CD4-positive, alpha-beta memory T cell (primary cell): ENCODE measurements at places on chromosomes 1 and 21.

DNA sequence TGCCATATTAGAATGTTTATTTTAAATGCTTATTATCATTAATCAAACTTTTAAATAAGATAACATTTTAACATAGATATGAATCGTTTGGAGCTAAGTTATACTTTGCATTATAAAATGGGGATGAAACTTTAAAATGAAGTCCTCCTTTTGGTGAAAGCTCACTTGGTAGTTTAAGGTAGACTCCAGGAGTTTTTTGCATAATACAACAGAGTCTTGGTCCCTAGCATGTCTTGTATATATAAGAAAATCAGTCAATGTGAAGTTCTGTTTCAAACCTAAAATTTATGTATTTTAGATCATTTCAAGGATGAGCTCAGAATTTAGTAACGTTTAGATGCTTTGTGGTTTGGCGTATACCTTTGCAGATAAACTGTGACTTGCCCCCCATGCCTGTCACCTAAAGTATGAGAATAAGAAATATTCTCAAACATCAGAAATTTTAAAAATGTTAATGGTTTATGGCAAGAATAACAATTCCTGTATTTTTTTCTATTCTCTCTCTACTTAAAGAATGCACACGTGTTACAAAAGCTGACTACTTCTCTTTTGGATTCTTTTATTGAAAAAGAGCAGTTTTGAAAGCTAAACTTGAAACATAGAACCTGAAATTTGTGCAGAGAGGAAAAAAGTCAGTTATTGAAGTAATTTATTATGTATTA, 3.8 kb downstream of the NFIA start:
- no peak for DNase-seq

- no peak for DNase-seq
These were observed 20.8 kb downstream of the GNAT2 start for GRCh38 chr1:109598655-109599054.

DNA sequence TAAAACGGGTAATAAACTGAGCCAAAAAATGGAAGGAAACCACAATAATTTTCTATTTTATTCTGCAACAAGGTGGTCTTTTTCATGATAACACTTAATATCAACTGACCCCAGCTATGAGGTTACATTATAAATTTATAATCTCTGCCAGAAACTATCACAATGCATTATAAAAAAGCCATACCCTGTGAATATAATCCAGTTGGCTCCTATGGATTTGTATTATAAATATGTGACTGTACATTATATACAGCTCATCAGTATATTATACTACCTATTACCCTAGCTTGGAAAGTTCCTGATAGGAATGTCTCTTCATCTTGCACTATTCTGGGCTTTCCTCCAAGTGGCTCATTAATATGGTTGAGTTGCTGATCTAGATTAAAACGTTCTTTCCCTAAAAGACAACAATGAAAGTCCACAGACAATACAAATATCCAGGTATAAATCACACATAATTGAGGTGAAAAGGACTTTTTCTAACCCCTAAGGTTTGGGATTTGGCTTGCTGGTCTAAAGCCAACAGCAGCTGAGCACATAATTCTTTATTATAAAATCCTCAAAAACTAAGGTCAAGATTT, 487.7 kb downstream of the TTLL7 start:
- DNase-seq, result no peak

DNA sequence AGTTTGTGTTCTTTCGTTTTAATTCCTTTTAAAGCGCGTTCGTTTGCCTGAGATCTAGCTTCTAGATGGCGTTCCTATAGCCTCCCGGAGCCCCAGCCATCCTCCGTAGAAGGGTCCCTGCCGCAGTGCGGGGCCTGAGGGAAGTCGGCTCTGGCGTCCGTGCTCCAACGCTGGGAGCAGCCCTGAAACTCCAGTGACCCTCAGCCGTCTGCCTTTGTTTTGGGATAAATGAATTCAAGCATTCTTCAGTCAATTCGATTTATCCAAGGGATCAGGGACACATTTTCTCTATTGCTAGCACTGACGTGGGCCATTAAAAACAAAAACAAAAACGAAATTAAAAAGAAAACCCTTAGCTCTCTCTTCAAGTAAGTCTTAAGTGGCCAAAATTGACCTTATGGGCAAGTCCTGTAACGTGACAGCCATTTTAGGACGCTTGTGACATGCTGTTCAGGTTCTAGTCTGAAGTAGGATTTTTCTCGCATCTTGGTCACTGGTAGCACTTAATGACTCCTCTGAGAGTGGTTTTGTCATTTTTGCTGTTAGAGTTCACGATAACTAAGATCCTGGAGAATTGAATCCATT, 742 bp upstream of the HSPA13 start:
- peak; percentile 28 for DNase-seq

- no peak for DNase-seq
These were observed 34.3 kb downstream of the GPR137B start for GRCh38 chr1:236176337-236177336.

- DNase-seq, result no peak
These were observed 104.3 kb downstream of the PGBD5 start for GRCh38 chr1:230321741-230322420.

GRCh38 chr1:228142155-228142691, 2.1 kb downstream of the GUK1 start:
- DNase-seq, result no peak

DNA sequence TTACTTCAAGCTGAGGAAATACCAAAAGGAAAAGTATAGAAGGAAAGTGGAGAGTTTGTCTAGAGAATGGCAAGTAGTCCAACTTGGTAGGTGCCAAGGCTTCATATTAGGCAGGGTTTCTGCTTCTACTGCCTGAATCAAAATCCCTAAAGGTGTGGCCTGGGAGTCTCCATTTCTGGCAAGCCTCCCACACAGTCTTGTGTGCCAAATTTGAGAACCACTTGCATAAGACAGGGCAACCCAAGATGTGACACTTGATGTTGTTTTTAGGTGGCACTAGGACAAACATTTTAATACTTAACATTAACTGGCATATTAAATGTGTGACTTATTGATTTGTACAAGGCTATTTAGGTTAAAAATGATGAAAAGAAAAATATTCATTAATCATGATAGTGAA, 60.1 kb downstream of the ATG4C start:
- DNase-seq, result no peak

DNA sequence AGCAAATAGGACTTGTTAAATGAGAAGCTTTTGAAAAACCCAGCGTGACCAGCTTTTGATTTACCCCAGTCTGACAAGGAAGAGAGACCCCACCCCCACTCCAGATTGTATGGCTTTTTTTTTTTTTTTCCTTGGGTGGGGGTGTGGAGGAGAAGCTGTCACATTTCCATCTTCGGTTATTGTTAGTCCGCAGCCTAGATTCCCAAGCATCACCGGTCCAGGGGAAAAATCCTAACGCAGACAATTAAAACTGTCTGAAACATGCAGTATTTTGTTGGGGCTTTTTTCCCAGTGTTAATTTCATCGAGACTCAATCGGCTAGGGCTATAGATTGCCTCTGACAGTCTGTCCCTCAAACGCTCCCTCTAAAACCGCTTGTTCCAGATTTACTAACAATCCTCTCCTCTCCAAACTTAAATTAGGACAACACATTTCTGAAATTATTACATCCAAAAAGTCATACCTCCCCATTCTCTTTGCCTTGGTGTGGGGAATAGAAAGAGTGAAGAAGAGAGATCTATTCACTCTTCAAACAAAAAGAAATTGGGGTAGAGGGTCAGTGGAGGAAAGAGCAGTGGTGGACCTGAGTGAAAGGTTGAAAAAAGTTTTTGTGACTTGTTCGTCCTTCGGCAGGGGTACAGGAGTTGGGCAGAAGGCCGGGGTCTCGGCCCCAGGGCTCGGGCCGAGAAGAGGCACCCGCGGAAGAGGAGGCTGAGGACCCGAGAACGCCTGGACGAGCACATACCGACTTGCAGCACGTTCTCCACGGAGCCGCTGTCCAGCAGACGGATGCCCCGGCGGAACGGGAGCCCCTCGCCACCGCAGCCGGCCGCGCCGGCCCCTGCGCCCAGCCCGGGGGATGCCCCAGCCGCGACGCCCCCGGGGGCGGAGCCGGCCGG, 1.1 kb downstream of the ZSWIM5 start:
- DNase-seq, result peak; percentile 17

GRCh38 chr1:45014321-45015028, 2.4 kb downstream of the UROD start:
- DNase-seq, result peak; percentile 78

- no peak for DNase-seq
These were observed 2.7 kb upstream of the ACTRT2 start for GRCh38 chr1:3018576-3018975.

DNA sequence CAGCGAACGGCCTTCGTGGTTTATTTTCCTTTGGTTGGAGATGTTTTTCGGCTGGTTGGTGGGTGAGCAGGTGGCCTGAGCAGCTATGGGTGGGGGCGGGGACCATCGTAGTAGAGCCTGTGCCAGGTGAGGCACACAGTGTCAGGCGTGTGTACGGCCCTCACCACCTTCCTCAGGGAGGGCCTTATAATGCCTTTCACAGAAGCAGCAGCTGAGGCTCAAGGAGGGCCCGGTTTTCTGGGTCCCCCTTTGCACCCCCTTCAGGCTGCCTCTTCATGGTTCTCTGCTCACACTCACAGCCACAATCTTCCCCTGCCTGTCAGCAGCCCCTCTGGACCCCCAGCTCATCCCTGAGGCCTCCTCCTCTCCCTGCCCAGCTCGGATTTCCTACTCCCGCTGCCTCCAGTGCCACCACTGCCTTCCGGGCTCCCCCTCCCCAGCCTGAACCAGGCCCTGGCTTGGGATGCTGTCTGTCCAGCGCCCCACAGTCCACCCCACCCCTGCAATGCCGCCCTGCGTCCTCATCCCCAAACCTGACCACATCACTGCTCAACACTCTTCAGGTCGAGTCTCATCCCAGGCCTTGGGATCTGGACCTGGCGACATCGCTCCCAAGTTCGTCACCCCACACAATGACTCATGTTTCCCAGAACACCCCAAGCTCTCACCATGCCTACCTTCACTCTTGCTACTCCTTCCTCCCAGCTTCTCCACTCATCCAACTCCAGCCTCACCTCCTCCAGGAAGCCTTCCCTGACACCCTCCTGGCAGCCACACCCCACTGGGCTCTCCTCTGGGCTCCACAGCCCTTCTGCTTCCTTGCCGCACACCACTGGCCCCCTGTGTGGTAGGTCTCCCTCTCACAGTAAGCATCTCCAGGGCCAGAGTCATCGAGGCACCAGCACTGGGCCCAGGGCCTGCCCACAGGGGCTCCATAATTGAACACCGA, 53.9 kb downstream of the DMRTB1 start:
- no peak for DNase-seq

DNA sequence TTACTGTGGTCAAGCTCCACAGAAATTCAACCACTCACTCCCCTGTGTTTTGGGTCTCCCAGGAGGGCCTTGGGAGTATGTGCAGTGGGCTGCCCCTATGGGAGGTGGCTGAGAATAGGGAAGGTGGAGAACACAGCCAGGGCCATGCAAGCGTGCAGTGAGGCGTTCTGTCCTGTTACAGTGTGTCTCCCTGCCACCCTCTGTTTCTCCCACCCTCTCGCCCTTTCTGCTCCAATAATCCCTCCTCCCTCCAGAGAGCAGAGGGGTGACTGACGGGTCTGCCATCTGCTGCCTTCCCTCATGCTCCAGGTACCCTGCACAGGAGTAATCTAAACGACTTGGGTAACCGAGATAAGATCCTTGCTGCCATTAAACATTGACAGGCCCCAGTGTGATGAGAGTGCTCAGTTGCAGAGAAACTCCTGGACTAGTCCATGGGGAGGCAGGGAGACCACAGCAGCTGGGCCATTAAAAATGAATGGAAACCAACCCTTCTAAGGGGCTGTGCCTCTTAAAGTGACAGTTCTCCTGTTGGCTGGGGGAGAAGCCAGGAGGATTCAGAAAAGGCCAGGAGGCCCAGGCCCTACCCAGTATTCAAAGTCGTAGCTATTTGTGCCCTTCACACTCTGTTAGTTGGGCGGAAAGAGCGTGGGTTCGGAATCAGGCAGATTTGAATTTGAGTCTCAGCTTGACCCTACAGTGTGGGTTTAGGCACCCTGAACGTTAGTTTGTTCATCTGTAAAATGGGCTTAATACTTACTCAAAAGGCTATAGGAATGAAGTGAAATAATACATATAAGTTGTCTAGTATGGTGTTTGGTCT, 22.4 kb upstream of the BTG2 start:
- DNase-seq, result no peak

DNA sequence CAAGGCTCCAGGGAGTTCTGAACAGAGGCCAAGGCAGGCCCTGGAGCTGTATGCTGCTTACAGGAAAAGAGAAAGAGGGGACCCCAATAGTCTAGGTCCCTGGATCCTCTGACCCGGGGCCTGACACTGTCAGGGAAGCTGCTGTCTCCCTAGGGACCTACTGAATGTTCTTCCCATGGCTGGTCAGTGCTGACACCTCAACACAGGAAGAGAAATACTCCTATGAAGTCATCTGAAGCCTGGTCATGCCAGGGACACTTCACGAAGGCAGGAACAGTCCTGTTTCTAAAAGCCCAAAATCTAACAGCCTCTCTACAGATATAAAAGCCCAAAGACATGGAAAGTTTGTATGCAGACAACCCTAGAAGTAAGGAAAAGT, 1.7 kb upstream of the LAD1 start:
- no peak for DNase-seq

DNA sequence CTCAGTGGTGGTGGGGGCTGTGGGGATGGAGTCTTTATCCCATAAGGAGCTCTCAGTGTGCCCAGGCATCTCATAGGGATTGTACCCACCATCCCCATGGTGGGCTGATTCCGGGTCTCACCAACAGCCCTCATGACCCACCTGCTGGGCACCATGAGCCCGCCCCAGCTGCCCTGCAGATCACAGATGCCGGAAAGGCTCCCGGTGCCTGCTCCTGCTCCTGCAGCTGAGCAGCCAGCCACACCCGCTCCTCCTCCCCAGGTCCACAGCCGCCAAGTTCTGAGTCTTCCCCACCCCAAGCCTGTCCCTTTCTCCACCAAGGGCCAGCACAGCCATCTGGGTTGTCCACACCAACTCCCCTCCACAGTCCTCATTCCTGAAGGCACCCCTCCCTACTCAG, 15.5 kb upstream of the TSPEAR start:
- DNase-seq, result no peak

GRCh38 chr1:70475023-70475422, 64.0 kb downstream of the CTH start:
- DNase-seq, result no peak

- no peak for DNase-seq
These were observed 47.0 kb downstream of the ACTL8 start for GRCh38 chr1:17802164-17802563.

- no peak for DNase-seq
These were observed 12.6 kb upstream of the ARTN start for GRCh38 chr1:43921022-43921421.

DNA sequence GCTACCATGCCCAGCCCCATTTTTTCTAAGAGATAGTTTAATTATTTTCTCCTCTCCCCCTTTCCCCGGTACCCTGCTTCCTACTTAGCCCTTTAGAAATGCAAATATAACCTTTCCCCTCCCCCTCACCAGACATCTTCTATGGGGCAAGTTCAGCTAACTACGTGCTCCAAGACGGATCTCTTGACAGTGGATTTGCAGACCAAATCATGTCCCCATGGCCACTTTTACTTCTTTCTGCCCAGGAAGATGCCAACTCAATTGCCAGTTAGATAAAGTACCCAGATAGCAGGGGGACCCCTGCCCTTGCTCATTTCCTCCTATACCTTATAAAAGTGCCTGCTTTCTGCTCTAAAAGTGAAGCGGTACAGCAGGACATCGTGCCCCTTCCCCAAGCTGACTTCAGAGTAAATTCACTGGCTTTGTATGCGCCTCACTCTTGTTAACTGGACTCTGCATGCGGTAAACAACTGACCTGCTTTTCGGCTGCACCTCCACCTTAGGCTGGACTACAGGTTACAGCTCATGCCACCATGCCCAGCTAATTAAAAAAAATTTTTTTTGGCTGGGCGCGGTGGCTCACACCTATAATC, 7.4 kb downstream of the DNAJC11 start:
- no peak for DNase-seq

GRCh38 chr1:35605071-35605866, 32.2 kb downstream of the TFAP2E start:
- DNase-seq, result no peak
